Esophagus squamous epithelium (tissue), 5 donors: ENCODE measurements at places on chromosomes 2 and 18.

GRCh38 chr2:181140414-181140813 lies 160.0 kb downstream of the UBE2E3 start:
- no peak for DNase-seq

DNA sequence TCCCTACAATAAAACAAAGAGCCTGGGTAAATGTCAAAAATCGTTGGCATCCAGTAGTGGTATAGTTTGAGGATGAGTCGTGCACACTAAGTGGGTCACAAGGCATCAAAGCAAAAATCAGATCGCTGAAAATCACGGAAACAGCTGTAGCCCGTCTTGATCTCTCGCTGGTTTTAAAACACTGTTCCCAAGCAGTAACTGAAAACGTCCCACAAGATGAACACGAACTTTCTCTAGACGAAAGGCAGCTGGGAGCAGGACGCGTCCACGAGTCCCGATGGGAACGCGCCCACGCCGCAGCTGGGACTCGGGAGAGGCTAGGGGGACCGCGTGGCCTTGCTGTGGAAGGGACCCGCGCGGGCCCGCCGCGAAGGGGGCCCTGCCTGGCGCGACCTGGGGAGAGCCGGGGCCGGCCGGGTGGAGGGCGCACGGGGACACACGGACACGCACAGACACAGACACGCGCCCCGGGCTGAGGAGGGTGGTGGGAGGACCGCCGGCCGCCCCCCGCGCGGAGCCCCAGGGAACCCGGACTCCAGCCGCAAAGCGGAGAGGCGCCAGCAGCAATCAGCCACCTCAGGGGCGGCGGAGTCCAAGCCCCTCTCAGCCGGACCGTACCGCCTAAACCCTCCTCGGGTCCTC lies 651 bp downstream of the STK17B start:
- DNase-seq: no peak

- no peak for DNase-seq
Measured at GRCh38 chr18:23539296-23539695, 36.0 kb downstream of the RMC1 start.

GRCh38 chr2:216243026-216243425 lies 129.3 kb downstream of the MARCHF4 start:
- DNase-seq: no peak

DNA sequence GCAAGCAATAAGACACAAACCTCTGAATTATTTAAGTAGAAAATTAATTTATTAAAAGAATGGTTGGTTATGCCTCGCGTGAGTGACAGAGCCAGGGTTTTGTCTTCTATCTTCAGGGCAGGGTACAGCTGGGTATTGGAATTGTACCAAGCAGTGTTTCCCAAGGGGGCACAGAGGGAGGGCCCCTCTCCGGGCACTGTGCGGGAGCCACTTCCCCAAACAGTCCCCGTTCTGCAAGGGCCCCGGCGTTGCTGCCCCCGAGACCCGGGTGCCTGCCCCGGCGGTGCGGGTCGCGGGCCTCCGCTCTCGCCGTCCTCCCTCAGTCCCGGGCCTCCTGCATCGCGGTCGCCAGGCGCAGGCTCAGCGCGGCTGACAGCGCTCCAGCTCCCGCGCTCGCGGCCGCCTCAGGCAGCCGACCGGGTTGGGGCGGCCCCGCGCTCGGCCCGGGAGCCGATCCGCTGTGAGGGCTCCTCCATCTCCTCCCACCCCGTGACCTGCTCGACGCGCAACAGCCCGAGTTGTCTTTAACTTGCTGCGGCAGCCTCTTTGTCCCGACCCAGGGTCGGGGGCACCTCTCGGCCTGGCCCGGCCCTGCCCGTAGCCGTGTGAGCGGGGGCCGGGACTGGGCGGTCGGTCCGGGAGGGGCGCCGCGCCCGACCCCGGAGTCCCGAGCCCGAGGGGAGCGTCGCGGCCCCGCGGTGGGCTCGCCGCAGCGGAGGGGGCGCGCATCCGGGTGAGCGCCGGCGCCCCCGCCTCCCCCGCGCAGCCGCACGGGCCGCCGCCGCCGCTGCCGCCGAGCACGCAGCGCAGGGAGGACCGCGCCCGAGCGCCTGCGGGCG lies 620 bp upstream of the GALNT1 start:
- DNase-seq: peak; percentile 4

DNA sequence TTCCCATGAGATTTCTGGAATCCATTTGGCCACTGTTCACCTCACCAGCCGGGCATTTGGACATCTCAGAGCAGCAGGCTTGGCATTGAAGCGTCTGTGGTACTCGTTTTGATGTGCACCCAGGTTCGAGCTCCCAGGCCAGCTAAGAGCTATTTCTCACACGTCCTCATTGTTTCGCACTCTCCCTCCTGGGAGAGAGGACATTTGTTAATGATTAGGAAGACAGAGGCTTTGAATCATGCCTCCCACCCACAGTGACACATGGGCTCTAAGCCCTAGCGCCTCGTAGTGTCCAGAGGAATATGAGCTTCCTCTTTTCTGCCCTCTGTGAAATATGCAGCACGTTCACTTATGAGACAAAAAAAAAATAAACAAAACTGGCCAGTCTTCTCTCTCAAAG lies 361.8 kb downstream of the RND3 start:
- no peak for DNase-seq

DNA sequence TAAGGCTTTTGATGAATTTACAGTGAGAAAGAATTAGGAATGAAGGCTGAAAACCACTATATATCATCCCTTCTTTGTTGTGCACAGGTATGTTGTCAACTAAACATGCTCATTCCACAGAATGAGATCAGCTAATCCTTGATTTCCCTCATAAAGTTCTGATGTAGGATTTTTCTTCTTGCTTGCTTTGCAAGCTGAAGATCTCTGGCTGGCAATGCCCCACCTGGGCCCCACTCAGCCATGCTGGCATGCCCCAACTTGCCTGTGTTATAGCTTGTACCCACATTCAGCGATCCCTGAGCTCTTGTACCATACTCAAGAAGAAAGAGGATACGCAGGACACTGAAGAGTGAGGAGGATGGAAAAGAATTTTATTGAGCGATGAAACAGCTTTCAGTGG lies 18.0 kb upstream of the SERPINB11 start:
- DNase-seq: no peak

DNA sequence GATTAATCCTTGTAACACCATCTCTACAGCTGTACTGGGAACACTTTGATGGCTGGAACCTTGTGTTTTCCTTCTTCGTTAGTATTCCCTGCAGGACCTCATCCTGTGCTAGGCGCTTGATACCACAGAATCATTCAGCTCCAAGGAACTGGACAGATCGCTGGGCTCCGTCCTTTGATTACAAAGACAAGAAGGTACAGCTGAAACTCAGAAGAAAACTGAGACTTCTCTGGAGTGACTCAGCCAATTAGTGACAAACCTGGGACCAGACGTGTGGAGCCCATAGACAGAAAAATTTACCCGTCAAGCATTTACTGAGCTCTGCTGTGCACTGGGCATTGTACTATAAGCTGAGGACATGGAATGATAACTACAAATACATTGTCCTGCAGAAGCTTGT lies 67.3 kb downstream of the NCKAP5 start:
- DNase-seq: no peak

GRCh38 chr2:10501451-10501961 lies 53.4 kb upstream of the ODC1 start:
- DNase-seq: no peak

- no peak for DNase-seq
Measured at GRCh38 chr2:168182550-168183249, 64.7 kb downstream of the STK39 start.

DNA sequence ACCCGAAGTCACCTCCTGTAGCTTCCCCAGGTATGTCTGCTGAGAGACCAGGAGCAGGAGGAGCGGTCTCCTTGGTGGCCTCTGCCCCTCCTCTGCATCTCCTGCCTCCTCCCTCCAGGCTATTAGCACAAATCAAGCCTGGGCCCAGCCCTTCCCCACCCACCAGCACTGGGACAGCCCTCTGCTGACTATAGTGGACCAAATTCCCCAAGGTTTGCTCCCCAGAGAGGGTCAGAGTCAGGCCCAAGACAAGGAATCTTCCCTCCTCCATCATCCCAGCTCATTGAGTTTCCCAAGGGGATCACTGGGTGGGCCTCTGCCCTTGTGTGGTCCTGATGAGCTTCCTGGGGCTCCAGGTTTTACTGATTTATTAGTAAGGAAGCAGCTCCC lies 62.1 kb downstream of the EMILIN2 start:
- DNase-seq: no peak

GRCh38 chr2:175842996-175843395 lies 159.1 kb downstream of the LNPK start:
- no peak for DNase-seq

GRCh38 chr2:23682481-23682880 lies 244.4 kb downstream of the ATAD2B start:
- DNase-seq: no peak

- DNase-seq: no peak
Measured at GRCh38 chr2:69988086-69988635, 26.7 kb upstream of the ASPRV1 start.

- DNase-seq: no peak
Measured at GRCh38 chr18:7607540-7608173, 40.5 kb downstream of the PTPRM start.

- DNase-seq: no peak
Measured at GRCh38 chr2:144183727-144184126, 336.2 kb downstream of the ZEB2 start.
